Activated naive CD4-positive, alpha-beta T cell treated with anti-CD3 and anti-CD28 coated beads, Interleukin-2, amount 50 U/mL, for 72 hours (primary cell): ENCODE measurements at places on chromosomes 2 and 18.

DNA sequence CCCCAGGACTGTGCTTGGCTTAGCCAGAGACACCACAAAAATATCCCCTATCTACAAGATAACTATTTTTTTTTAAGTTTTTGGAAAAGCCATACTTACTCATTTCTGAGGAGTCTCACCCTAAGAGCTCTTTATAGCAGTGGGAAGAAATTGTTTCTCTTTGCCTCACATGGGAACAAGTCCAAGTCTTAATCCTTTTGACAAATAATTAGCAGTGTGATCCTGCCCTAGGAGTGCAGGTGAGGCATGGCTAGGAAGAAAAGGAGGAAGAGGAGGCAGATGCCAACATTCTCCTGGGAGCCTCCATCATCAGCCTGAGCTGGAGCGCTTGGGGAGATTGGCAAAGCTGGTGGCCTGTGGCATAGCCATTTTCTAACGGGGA is 115.6 kb downstream of the STPG4 start:
- DNase-seq: no peak

DNA sequence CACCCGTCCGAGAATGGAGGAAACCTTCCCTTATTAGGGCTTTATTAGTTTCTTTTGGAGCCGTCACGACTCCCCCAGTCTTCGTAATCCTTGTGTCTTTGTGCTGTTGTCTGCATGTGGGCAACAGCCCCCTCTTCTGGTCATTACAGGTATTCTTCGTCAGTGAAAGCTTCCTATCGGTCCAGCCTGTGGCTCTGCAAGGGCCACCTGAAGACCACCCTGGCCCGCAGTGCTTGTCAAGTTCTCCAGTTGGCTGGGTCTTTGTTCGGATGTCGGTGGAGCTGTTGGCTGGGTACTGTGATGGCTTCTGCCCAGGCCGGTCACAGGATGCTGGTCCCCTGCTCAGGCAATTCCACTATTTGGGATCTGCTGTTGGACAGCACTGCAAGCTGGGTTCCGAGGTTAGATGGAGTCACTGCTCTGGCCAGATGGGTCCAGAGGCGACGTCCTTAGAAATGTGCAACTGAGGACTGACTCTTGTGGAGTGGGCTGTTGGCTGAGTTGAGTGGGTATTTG is 19.2 kb downstream of the E2F6 start:
- DNase-seq: peak; percentile 50

DNA sequence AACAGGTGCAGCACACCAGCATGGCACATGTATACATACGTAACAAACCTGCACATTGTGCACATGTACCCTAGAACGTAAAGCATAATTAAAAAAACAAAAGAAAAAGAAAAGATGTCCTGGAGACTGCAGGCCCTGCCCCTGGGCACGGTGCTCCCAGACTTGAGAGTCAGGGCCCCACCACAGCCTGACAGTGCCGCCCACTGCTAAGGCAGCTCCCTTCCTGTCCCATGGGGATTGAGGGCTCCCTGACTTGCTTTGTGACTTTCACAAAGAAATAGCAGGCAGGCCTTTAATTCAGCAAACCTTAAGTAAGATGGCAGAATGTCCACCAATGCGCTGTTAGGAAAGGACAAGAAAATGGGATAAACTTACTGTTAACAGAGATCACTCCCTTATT is 116.8 kb downstream of the NDUFA10 start:
- no peak for DNase-seq

- no peak for DNase-seq
Observed at GRCh38 chr2:162014751-162015150, 59.3 kb downstream of the DPP4 start.

DNA sequence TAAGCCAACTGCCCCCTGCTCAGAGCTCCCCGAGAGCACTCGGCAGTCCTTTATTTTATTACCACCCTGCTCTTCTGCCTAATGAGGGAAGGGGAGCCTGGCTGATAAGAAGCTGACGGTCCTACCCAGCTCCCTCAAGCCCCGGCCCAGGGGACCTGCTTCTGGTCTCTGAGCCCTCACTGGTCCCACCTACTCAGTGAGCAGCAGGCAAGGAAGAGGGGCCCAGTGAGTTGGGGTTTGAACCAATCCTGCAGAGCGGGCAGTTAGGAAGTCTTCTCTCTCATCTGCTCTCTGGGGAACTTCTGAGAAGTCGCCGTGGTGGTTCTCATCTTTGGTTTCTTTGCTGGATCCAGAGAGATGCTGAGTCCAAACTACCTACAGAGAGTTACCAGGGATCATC is 218.9 kb downstream of the NDUFA10 start:
- no peak for DNase-seq

DNA sequence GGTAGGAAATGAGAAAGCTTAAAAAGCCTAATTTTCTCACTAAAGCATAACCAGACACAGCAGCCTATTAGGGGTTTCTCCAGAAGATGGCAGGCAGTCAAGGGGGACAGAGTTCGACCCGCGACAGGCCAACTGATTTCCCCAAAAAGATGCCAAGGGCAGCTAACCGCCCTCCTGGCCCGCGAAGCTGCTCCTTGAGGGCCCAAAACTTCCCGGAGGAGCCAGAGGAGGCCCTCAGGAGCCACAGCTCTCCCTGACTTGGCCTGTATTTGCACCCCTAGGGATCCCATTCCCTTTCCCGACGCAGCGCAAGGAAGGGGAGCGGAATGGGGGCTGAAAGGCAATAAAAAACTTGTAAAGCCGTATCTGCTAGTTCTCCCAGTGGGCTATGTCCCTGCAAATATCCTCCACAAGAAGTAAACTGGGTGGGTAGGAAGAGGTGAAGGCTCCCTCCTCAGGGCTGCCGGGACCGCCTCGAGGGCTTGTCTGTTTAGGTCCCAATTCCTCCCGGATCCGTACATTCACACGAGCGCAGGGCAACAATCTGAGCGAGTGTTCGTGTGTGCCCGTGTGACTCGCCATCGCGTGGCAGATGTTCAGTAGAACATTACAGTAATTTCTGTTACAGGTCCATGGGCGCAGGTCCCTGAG is 756 bp upstream of the NAGK start:
- DNase-seq: no peak
